ENCODE measurements at places on chromosomes 1 and 21.

DNA sequence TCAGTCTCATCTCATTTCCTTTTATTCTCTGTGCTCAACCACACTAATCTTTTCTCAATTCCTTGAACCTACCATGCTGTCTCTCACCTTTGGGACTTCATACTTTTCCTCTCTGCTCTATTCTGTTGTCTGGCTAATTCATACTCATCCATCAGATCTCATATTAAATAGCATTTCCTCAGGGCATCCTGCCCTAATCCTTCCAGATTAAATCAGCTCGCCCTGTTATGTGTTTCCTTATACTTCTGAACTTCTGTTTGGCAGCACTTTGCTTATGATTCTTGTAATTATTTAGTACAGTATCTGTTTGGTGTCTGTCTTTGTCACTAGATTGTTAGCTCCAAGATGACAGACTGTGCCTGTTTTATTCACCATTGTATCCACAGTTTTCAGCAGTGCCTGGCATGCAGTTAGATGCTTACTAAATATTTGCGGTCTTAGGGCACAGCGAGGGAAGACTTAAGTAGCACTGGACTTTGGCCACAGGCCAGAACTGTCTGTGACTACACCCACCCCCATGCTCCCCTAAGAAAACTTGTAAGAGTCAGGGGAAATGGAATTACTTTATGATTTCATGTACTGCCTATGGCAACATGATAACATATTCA is 9.9 kb upstream of the CAP1 start:
- DNase-seq, result no peak

DNA sequence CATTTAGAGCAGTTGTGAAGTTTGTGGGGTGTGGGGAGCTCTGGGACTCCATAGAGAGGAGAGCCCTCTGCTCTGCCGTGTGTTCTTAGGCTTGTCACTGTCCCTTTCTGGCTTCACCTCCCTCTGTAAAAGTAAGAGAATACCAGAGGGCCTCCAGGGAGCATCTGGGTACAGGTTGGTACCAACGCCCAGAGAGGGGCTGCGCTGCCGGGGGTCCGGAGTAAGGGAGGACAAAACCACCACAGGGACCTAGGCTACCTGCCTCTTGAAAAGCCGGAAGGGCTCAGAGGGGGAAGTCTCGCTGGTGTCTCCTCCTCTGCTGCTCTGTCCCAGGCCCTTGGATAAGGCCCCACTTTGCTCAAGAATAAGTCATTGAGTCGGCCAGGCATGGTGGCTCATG is 3.1 kb upstream of the TINAGL1 start:
- no peak for DNase-seq

- DNase-seq, result no peak
Measured at GRCh38 chr1:205578780-205579571, 52.8 kb downstream of the ELK4 start.

DNA sequence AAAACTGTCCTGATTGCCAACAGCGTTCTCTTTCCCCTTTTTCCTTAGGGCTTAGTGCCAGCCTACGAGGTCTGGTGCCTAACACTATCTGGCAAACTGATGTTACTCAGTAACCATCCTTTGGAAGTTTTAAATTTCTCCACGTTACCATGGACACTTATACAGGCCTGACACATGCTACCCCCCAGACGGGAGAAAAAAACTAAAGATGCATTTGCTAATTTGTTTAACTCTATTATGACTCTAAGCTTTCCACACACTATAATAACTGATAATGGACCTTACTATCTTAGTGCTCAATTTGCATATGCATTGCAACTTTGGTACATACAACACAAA is 36.8 kb downstream of the CLCA1 start:
- DNase-seq, result no peak

DNA sequence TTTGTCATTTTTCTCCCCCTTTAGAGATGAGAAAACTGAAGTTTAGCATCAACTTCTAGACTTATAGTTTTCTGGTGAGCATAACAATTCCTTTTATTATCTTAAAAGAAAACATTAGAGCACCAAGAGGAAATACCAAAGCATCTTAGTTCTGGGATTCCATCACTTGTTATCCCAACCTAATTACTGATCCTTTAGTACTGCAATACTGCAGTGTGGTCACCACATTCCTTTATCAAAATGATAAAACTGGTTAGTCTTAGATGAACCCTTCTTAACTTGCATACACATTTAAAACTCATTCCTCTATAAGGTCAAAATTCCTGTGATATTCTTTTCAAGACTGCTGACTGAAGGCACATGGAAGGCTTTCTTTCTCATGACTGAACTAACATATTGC is 23.1 kb downstream of the SOD1 start:
- no peak for DNase-seq

- DNase-seq, result no peak
Measured at GRCh38 chr1:3463891-3464648, 9.6 kb downstream of the ARHGEF16 start.

- no peak for DNase-seq
Measured at GRCh38 chr21:25375675-25376074, 231.6 kb downstream of the MRPL39 start.

GRCh38 chr1:96843196-96843595 is 121.6 kb downstream of the PTBP2 start:
- no peak for DNase-seq

DNA sequence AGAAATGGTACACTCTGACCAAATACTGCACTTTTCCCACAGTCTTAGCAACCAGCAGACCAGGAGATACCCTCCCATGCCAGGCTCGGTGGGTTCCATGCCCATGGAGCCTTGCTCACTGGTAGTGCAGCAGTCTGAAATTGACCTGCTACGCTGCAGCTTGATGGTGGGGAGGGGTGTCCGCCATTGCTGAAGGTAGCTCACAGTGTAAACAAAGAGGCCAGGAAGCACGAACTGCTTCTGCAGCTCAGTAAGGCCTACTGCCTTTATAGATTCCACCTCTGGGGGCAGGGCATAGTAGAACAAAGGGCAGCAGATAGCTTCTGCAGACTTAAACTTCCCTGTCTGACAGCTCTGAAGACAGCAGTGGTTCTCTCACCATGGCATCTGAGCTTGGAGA is 12.3 kb upstream of the IFI44L start:
- DNase-seq, result no peak

- no peak for DNase-seq
Measured at GRCh38 chr1:215530401-215530984, 36.6 kb upstream of the KCTD3 start.

- DNase-seq, result no peak
Measured at GRCh38 chr1:28601696-28602095, 9.6 kb downstream of the RAB42 start.

- DNase-seq, result no peak
Measured at GRCh38 chr1:39540504-39541031, 36.0 kb downstream of the PABPC4 start.

DNA sequence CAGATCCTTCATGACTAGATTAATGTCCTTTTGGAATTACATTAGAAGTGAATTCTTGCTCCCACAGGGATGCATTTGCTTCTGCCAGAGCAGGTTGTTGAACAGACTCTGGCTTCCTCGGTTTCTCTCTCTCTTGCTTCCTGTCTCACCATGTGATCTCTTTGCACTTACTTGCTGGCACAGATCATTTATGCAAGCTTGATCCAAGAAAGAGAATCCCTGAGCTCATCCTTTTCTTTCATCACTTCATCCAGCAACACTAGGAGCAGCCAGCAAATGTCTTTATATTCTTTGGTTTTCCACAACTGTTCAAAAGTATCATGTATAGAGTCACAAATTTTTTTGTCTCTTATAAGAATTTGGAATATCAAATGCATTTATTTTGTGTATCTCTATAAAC is 313.5 kb downstream of the ZNF326 start:
- DNase-seq, result no peak

GRCh38 chr1:119159966-119160365 is 19.5 kb upstream of the WARS2 start:
- no peak for DNase-seq

DNA sequence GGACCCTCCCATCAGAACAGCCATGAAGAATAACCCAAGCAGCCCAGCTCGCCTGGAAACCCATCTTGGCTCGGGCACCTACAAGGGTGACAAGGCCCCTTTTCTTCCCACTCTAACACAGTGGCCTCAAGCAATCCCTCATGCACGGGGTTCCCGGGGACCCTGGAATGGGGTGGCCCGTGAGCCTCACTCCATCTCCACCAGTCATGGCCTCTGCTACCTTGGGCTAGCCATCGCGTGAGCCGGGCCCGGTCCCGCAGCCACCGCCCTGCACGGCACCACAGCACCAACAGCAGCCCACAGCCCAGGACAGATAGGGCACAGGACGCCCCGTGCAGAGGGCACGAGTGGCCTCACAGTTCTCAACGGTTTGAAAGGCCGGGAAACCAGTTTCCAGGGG is 19.0 kb downstream of the WDR4 start:
- no peak for DNase-seq

- DNase-seq, result no peak
Measured at GRCh38 chr1:71561206-71561605, 480.4 kb upstream of the ZRANB2 start.

- DNase-seq, result no peak
Measured at GRCh38 chr1:111517469-111518225, 14.2 kb upstream of the ADORA3 start.

DNA sequence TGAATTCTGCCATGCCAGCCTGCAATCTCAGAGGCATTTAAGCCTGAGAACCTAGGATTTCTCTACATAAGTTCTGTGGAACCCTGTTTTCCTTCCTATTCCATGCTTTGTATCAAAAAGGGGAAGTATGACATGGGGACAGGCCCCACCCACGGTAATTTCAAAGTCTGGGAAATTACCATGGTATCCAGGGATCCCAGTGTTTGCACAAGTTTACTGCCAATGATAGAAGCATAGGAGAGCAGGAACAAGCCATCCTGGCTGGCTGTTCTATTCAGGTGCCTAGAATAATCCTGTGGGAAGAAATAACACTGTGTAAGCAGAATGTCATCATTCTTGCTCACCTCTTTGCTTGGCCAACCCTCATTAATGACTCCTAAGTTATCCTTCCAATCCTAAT is 53.8 kb upstream of the ATP1B1 start:
- DNase-seq, result no peak

- no peak for DNase-seq
Measured at GRCh38 chr21:26366781-26367180, 196.2 kb upstream of the APP start.

- no peak for DNase-seq
Measured at GRCh38 chr1:200873671-200874397, 1.1 kb downstream of the GPR25 start.

- no peak for DNase-seq
Measured at GRCh38 chr1:39663559-39663958, 8.3 kb downstream of the NT5C1A start.

DNA sequence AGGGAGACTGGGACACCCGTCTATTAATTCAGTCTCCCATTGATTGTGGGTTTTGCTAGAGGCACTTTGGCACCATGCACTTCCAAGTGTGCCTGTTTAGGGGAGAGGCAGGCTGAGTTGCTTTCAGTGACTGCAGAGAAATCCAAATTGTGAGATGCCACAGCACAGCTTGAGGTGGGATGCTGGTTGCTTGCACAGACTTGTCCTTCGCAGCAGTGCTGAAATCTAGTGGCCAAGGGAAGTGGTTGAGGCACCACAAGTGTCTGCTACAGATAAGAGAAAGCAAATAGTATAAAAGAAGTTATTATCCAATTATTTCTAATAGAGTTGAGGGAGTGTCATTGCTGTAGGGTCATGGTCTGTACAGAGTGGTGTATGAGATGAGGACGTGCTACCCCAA is 40.0 kb upstream of the APP start:
- no peak for DNase-seq

DNA sequence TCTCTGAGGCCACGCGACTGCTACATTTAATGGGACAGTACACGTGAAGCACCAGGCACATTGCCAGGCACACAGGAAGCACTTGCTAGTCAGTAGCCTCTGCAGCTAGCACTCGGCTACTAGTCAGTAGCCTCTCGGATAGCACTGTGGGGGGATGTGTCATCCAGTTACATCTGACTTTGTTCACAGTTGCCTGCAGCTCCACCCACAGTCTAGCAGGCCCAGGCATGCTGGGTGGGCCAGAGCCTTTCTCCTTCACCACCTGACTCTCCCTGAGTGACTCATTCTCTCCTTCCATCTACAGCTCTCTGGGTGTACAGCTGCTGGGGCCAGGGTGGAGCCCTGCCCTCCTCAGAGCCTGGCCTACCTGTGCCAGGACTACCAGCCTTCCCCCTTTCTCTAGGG is 51.5 kb downstream of the PTPRF start:
- no peak for DNase-seq

- DNase-seq, result no peak
Measured at GRCh38 chr1:223088713-223089240, 54.3 kb downstream of the TLR5 start.

GRCh38 chr1:156502894-156503697 is 2.5 kb upstream of the MEF2D start:
- peak; percentile 100 for DNase-seq

DNA sequence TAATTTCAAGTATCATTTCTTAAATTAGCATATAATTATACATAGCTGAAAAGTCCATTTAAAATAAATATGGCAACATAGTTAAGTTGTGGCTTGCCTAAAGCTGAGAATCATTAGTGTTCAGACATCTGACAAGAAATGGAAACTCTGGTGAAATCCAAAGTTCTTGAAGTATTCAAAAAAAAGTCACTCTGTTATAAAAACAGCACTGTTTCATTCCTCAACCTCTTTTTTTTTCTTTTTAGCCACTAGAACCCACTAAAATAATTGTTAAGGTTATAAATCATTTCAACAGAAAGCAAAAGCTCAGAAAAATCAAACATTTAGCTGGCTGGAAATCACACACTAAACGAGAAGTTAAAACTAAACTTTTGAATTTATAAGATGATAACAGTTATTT is 476.7 kb downstream of the LTN1 start:
- no peak for DNase-seq

- no peak for DNase-seq
Measured at GRCh38 chr1:51736702-51737101, 119.8 kb downstream of the OSBPL9 start.

All from iPS DF 19.7 (cell line).